ENCODE measurements at places on chromosomes 7 and 10.

- DNase-seq = no peak
These were observed 70.3 kb upstream of the KMT2E start for GRCh38 chr7:104943502-104944343.

- no peak for DNase-seq
These were observed 10.9 kb upstream of the AOAH start for GRCh38 chr7:36735172-36735571.

DNA sequence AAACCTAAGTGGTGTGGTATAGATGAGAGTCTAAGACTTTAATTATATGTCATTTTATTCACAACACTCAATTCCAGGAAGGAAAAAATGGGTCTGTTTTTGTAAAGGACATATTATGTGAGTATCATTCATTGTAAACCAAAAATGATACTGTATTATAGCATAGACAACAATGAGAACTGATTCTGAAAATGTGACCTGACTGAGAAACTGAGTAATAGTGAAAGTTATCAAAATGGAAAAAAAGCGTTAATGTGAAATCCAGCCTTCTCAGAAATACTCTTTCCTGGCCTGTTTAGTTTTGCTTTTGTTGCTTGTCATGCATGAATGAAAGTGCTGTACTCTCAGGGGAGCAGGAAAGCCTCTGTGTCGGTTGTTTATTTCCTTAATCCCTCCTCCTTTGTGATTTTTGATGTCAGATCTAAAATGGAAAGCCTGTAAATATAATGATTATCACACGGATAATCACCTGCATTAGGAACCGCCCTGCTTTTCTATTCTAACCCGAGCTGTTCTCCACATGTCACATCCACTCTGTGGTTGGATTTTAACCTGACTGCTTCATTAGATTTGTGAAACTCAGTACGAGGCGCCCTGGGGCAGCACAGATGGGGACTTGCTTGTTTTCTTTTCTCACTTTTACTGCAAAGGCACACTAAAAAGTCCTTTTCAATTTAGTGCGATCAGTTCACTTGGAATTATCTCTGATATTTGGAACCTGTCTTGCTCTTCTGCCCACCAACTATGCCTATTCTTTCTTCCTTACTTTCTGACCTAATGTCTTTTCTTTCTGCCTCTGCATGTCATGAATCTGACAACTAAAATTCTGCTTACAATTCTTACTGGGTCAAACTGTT, 240.9 kb upstream of the KAT6B start:
- DNase-seq = peak; percentile 21

DNA sequence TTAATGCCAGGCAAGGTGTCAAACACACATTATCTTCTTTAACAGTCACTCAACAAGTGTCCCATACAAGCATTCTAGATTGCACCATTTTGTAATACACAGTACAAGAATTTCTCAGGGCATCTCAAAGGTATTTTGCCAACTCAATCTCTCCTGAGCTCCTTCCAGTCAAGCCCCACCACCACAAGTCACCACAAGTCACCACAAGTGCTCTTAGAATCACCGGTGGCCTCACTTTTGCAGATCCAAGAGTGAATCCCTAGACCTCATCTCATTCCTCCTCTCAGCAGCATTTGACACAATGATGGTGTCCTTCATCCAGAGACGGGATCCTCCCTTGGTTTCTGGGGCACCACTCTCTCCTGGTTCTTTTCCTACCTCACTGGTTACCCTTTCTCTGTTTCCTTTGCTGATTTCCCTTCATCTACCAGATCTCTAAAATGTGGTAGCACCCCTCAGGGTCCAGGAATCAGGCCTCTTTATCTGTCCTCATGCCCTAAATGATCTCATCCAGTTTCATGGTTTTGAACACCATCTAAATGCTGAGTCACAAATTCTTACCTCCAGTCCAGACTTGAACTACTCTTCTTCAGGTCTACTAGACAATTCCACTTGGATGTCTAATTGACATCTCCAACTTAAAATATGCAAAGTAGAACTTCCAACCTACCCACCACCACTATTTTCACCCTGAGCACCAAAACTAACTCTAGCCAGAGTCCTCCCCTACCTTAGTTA, 26.9 kb downstream of the VPS41 start:
- no peak for DNase-seq

DNA sequence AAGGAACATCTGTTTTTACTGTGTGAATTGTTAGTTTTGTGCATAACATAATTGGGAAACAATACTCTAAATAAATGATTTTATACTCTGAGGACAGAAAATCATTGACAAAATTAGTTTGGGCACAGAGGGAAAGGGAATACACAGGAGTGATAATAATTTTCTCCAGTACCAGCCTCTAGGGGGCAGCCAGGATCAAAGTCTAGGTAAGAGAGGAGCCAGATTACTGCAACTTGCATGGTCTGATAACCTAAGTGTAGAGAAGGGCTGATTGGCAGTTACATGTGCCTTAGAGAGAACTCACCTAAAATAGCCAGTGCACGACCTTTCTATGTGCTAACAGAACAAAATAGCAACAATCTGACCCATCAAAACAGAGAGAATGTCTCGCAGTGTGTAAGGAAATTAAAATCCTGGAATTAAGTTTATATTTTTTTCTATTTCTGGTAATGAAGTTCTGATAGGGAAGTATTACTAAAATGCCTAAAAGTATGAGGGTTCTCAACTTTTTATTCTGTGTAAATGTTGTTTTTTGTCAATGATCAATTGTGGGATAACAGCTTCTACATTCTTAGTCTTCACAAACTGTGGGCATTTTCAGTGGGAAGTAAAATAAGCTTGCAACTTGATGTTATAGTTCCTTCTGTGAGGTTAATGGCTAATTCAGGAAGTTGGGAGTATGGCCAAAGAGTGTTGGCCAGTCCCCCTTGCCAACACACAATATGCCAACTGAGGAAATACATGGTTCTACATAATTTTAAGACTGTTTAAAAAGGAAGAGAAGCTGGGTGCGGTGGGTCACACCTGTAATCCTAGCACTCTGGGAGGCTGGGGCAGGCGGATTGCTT, 66.4 kb downstream of the EXOC6 start:
- DNase-seq = peak; percentile 54

- DNase-seq = no peak
These were observed 16.5 kb downstream of the AVL9 start for GRCh38 chr7:32511791-32512190.

DNA sequence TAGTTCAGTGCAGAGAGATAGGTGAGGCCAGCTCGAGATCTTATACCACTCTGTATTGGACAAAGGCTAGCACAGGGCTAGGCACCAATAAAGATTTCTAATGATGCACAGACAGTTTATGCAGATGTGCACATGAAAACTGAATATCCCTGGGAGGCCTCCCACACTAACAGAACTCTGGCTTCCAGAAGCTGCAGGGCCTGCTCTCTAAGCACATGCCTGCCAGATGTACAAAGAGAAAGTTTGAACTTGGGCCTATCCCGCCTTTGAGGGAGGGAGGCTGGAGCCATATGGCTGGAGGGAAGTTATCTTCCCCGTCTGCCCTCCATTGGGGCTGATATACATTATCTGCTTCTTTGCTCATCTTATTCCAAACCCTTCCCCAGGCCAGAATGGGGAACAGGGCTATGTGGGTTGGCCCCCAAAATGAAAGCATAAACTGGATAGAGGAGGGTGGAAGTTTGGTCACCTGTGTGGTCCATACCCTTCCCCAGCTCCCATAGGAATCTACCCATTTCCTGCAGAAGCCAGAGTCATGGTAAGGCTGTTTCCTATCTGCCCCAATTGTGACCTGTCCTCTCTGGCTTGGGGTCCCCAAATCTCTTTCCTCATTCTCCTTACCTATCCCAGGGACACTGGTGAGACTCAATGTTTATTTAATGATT, 3.8 kb downstream of the KAZALD1 start:
- peak; percentile 73 for DNase-seq

DNA sequence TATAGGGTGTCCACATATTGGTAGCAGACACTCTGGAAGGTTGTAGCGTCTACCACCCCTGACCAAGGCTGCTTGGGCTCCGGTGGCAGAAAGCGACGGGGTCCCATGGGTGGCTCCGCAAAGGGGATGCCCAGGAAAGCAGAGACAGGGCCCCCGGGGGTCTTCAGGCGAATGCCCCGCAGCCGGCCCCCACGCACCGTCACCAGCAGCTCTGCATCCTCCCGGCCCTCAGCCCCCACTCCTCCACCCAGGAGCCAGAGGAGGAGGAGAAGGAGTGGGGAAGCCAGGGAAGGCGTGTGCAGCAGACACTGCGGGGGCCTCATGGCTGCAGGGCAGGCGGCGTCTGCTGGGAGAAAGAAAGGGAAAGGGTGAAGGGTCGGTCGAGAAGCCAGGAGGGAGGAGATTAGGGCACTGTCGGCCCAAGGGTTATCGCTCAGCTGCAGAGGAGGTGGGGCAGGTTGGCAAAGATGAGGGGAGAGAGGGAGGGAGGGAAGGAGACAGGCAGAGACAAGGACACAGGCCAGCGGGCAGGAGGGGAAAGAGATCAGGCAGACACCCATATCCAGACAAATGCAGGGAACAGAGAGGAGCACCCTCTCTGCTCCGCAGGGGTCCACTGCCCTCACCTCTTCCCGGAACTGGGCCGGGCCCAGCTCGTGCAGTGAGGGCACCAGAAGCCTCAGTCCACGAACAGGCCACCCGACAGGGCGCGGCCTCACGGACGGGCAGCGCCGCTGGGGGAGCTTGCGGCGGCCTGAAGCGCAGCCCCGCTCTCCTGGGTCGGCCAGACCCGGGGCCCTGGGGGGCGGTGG, 1.6 kb downstream of the ACHE start:
- no peak for DNase-seq

DNA sequence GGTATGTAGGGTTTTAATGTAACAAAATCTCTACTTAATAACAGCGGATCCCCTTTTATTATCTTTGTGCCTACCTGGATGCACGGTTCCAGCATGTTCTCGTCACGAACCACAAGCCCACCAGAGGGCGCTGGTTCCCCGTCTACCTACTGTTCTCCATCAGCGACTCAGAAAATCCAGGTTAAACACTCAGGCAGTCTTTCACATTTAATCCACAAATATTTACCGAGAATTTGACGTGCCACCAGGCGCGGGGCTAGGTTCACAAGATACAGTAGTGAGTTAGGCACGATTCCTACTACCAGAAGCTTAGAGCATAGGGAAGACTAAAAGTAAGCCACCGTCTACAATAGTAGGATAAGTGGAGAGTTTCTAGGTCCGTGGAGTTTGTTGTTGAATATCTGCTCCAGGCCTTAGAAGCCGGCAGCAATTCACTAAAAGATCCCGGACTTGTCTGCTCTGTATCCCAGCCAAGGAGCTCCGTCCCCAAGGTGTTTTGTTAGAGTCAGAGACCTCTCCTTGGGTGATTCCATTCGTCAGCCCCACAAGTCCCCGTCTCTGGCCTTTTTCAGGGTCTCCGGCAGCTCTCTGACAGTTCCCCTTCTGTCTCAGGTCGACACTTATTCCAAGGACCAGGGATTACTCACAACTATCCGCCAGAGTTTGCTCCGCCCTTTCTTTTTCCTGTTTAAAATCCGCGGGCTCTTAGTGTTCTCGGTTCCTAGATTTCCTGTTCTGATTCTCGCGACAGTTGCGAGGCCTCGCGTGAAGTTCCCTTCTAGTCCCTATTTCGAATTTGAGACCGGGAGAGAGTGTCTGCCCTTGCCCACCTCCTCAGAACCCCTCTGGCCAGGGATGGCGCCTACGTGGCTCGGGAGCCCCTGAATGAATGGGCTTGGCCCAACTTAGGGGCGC, 1.5 kb upstream of the KAZALD1 start:
- DNase-seq = peak; percentile 96
